ENCODE measurements at places on chromosomes 16 and 17.
A peak's percentile ranks its signal among the peaks of the same experiment; 100 is the strongest.

GRCh38 chr16:68369697-68370580 lies 59.1 kb downstream of the PRMT7 start:
- DNase-seq, result no peak

DNA sequence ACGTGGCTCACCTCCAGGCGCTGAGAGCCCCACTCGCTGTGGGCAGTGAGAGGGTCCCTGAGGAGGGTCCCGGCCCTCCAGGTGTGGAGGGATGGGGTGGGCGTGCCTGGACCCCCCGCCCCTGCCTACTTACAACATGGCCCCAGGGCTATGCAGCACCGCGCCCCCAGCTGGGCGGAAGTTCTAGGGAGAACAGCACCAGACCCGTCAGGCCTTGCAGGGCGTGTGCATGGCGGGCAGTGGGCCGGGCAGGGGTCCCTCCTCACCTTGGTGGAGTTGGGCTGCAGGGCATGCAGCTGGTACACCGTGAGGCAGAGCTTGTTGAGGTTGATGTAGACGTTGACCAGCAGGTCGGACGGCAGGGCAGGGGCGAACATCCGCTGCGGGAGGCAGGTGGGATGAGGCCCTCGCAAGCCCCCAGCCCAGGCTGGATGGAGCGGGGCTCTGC lies 2.7 kb downstream of the SMIM22 start:
- DNase-seq, result no peak

GRCh38 chr16:84737192-84738011 lies 37.6 kb downstream of the USP10 start:
- DNase-seq, result no peak

GRCh38 chr17:2837147-2837561 lies 40.9 kb downstream of the RAP1GAP2 start:
- no peak for DNase-seq

DNA sequence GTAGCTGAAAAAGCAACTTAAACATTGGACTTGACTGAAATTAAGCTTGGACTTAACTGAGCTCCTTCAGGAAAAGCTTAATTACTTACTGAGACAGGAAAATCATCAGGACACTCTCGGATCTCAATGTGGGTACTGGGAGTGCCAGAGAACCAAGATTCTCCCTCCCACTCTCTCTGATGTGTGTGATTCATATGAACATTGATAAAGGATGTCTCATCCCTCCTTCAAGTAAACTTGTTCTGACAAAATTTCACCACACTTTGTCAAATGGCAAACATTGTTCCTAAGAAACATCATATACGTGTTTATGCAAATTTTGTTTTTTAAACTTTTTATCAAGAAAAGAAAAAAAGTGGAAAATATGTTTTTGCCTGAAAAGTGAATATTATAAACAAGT lies 4.1 kb upstream of the SLFN5 start:
- DNase-seq, result peak; percentile 37

DNA sequence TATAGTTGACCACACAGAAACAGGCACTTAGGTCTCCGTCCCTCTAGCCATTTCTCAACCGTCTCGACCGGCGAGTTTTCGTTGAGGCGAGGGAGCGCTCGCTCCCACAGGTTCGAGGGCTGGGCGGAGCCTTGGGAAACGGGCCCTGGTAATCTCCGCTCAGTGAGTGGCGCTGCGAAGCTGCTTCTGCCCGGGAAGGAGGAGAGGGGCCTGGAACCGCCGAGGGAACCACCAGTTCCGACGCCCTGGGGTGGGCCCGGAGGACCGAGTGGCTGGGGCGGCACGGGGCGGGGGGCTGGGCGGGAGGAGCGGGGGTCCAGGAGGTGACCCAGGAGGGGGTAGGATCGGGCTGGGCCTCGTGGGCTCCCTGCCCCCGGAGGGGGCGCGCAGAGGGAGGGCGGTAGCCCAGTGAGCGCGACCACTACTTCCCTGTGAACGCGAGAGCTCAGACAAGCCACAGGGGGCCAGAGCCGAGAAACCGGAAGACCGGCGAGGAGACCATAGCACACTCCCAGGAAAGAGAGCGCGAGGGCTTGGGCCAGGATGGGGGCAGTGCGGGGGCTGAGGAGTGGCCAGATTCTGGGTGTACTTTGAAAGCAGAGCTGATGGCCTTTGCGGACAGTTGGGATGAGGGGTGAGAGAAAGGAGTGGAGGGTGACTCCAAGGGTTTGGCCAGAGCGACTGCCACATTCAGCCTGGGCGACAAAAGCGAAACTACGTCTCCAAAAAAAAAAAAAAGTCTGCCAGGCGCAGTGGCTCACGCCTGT lies 29.9 kb upstream of the ARL4D start:
- no peak for DNase-seq

DNA sequence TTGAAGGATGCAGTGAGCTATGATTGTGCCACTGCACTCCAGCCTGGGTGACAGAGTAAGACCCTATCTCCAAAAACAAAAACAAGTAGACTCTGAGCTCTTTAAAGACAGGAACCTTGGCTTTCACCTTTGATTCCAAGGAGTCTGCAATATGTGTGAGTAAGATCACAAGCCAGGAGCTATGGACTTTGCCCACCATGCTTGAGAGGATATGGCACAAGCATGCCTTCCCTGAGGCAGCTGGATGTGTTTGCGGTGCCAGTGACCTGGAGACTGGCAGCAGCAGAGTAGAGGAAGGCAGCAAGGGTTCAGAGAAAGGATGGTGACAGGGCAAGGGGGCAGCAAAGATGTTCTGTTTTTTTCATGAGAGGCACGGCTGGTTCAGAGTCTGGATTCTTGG lies 14.5 kb upstream of the PRKCA start:
- no peak for DNase-seq

Data from non-pigmented ciliary epithelial cell (primary cell).